ENCODE measurements at places on chromosomes 5 and 9.

- no peak for DNase-seq
Observed at GRCh38 chr5:54383941-54384340, 71.6 kb upstream of the HSPB3 start.

DNA sequence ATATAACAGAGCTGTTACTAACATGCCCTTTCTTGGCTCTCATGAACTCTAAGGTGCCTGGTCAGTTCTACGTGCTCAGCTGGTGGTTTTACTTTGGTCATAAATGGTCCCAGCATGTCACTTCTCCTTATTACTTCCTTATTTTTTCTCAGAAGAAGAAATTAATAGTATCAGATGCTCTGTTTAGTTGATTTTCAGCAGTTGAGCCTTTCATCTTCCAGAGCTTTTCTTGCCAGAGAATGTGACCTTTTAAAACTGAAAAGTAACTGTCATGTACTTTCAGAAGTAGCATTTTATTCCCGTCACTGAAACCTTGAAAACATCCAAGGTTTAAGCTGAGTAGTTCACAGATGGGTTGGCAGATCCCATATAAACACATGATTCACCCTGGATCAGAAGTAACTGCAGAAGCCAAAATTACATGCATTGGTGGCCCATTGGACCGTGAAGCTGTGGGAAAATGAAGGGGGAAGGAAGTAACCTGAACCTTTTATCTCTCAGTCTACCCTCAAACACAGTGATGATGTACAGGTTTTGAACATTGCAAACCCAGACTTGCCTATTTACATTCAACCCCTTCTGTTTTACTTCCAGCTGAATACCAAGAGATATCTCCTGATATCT lies 50.5 kb downstream of the HACD4 start:
- DNase-seq, result no peak

DNA sequence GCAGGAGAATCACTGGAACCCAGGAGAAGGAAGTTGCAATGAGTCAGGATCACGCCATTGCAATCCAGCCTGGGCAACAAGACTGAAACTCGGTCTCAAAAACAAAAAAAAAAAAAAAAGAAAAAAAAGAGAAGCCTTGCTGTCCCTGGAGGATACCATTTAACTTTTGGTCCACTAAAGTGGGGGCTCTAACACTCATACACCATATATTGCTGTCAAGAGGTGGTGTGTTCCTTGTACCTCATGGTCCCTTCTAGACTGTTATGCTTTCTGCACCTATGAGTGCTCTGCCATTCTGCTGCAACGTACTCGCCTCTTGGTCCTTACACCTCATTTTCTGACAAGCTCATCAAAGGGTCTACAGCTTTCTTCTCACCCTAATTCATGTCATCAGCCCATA lies 52.2 kb upstream of the ISOC1 start:
- DNase-seq, result no peak

DNA sequence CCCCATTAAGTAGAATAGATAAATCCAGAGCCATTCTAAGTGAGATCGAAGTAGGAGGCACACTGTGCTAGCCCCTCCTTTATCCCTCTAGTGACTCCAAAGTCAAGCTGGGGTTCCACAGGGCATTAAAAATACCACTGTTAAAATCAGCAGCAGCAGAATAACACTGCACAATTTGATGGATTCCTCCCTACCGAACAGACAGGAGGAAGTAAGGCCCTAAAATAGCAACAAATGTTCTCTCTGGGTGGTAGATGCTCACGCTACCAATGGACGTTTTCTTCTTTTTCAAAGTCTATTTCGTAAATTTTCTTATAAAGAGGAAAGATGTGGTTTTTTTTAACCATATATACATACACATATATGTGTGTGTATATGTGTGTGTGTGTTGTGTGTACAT lies 54.4 kb downstream of the FBXW11 start:
- no peak for DNase-seq

- no peak for DNase-seq
Observed at GRCh38 chr5:19001054-19001453, 986.9 kb downstream of the CDH18 start.

DNA sequence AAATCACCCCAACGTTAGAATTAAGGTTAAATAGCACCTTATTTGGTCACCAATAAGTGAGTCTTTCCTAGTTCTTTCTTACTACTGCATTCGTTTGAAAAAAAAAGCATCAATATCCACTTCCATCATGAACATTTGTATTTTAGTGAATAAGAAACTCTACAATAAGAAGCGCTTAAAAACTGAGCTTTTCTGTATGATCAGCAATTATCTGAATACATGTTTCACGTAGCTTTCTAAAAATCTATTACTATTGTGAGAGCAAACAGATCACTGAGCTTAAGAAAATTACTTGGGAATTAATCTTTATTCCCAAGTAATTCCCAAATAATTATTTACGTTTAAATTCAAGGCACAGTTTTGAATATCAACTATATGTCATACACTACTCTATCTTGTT lies 32.5 kb downstream of the ZDHHC21 start:
- no peak for DNase-seq

DNA sequence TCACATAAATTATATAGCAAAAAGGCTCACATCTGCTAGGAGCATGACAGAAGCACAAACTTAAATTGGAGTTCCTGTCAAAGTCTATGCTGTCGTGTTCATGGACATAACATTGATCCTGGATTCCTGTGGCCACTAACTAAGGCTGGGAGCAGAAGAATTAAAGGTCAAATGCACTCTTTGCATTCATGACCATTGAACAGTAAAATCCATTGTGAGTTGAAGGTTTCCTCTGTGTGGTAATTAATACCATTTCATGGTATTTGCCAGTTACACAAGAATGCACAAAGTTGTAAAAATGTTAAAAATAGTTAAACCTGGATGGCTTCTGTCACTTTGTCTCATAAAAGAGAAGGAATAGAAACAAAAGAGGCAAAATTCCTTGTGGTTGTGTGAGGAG lies 242.6 kb downstream of the NPR3 start:
- no peak for DNase-seq

- no peak for DNase-seq
Observed at GRCh38 chr5:206927-207536, 10.9 kb downstream of the CCDC127 start.

DNA sequence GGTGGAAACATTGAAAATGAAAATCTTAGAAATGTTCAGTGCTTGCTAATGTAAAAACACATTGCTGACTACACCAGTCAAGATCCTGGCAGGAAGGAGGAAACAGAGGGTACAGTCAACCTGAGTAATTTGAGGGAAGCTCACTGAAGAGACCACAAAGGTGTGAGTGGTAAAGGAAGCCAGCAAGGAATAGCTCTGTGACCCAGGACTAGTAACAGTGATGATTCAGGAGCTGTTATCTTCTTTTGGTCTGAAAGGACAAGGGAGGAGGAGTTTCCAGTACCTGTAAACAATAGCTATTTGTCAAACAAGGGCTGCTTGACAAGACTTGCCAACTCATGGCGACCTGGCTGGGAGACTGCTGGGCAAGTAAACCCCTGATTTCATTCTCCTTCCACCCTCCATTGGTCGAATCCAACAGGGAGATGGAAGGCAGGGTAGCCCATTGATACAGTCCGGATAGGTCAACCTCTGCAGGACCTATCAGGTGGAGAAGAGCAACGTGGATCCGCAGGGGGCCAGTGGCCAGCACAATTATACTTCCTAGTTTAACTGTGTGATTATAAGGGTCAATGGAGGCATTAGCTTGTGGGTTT lies 68.1 kb downstream of the MAMDC2 start:
- no peak for DNase-seq

- peak; percentile 70 for DNase-seq
Observed at GRCh38 chr9:33416996-33417395, 14.6 kb upstream of the AQP7 start.

GRCh38 chr9:25449503-25449902 lies 228.7 kb downstream of the TUSC1 start:
- no peak for DNase-seq

- DNase-seq, result no peak
Observed at GRCh38 chr9:14098486-14099180, 215.3 kb downstream of the NFIB start.

DNA sequence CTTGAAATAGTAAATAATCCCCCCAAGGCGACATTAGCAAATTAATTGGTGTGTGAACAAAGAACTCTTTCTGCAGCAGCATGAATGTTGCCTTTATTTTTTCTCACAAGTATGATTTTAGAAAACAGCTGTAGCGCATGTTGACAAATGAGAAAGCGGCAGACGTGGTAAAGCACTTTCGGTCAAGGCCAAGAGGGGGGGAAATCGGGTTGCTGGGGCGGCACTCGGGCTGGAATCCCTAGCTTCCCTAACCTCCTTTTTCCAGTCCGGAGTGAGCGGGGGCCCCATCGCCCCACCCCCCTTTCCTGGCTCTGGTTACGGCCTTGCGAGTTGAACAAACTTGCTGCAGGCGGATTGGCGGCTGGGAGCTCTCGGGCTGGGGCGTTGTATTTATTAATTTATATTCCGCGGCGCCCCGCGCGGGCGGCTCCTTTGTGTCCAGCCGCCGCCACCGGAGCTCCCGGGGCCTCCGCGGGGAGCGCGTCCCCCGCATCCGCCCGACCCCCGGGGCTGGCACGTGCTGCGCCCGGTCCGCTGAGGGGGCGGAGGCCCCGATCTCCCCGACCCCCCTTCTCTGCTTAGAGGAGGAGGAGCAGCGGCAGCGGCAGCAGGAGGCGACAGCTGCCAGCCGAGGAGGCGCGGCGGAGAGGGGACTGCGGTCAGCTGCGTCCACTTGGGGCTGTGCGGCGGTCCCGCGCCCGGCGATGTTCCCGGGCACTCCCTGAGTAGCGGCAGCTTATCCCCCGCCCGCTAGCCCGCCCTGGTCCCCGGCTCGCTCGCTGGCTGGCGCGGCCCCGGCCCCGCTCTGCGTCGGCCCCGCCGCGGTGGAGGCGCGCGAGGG lies at the start of gene RHOBTB3:
Gene RHOBTB3 (plus strand): TSS at position 607 of the 841 bp plus-strand sequence. CDS start 347 bp downstream, outside the sequence.
- DNase-seq, result peak; percentile 13

DNA sequence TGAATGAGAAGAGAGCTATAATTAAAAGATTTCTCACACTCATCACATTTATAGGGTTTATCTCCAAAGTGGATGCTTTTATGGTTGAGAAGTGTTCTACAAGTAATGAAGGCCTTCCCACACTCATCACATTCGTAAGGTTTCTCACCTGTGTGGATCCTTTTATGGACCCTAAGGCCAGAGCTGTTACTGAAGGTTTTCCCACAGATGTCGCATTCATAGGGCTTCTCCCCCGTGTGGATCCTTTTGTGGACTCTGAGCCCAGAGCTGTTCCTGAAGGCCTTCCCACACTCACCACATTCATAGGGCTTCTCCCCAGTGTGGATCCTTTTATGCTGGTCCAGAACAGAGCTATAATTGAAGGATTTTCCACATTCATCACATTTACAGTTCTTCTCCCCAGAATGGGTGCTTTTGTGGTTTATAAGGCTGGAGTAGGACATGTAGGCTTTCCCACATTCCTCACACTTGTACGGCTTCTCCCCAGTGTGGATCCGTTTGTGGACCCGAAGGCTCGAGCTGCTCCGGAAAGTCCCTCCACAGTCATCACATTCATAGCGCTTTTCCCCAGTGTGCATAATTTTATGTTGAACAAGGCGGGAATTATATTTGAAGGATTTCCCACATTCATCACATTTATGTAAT lies 10.5 kb downstream of the ZFP62 start:
- DNase-seq, result no peak

DNA sequence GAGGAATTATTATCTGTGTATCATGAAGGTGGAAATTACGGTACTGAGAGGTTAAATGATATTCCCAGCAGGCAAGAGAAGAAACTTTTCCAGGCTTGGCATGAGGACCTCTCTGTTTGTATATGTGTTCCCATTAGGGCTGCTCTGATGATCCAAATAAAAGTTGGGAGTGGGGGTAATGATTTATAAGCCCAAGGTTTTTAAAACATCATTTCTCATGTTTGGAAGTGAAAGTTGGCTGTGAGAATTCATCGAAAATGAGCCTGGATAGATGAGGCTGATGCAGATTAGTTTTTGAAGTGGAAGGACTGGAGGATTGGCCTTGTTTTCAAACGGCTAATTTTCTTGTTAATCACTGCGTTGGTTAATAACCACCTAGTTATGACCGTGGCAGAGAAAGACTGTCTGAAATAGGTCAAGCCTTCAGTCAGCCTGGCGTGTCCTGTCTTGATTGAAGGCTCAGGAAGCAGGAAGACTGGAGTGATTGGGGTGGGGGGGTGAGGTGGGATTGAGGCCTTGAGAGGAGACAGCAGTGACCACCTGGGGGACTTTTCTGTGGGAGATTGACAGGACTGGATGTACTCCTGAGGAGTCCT lies 391.0 kb upstream of the WWC1 start:
- no peak for DNase-seq

DNA sequence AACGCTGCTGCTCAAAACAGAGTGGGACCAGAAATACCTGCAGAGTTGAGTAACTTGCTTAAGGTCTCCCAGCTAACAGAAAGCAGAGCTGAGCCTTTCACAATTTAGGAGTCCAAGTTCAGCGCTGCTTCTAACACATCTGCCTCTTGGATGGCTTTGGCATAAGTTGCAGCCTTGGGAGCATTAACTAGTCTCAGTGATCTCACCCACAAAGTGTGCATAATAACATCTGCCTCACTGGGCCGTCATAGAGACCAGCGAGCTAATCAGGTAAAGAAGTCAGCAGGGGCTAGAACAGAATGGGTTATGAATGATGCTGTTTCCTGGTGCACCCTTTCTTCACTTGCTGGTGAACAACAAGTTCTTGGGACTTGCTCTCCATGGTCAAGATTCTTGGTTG lies 36.5 kb downstream of the WWC1 start:
- no peak for DNase-seq

DNA sequence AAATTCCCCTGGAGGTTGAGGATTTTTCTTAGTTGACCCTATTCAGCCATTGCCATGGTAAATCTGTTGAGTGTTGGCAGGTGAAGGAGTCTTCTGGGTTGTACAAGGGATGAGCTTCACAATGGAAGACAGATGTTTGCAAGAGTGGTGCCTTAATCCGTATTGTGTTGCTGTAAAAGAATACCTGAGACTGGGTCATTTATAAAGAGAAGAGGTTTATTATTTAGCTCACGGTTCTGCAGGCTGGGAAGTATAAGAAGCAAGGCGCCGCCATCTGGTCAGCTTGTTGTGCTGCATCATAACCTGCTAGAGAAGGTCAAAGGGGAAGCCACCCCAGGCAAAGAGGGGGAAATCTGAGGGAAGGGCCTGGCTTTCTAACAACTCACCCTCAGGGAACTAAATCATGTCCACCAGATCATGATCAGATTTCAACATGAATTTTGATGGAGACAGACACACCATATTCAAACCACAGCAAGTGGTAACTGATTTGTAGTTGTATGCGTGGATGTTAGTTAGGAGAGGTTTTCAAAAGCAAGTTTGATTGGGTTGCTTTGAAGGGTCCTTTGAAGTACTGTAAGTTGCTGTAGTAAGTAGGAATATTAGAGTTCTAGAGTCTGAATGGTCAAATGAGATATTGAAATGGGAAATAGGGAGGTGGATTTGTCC lies 2.5 kb downstream of the TNPO1 start:
- DNase-seq, result peak; percentile 59

- DNase-seq, result no peak
Observed at GRCh38 chr9:129318121-129319075, 140.3 kb upstream of the IER5L start.

GRCh38 chr5:176400382-176401156 lies 12.0 kb downstream of the HIGD2A start:
- no peak for DNase-seq

GRCh38 chr5:172165465-172165864 lies 22.6 kb downstream of the STK10 start:
- DNase-seq, result no peak
